ENCODE measurements at places on chromosomes 2 and 18.

DNA sequence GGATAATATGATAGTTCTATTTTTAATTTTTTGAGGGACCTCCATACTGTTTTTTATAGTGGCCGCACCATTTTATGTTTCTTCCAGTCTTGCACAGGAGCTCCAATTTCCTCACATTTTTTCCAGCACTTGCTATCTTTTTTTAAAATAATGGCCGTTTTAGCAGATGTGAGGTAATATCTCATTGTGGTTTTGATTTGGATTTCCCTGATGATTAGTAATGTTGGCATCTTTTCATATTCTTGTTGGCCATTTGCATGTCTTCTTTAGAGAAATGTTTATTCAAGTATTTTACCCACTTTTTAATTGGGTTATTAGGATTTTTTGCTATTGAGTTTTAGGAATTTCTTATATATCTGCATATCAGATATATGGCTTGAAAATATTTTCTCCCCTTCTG lies 29.9 kb upstream of the NAPG start:
- no peak for DNase-seq

DNA sequence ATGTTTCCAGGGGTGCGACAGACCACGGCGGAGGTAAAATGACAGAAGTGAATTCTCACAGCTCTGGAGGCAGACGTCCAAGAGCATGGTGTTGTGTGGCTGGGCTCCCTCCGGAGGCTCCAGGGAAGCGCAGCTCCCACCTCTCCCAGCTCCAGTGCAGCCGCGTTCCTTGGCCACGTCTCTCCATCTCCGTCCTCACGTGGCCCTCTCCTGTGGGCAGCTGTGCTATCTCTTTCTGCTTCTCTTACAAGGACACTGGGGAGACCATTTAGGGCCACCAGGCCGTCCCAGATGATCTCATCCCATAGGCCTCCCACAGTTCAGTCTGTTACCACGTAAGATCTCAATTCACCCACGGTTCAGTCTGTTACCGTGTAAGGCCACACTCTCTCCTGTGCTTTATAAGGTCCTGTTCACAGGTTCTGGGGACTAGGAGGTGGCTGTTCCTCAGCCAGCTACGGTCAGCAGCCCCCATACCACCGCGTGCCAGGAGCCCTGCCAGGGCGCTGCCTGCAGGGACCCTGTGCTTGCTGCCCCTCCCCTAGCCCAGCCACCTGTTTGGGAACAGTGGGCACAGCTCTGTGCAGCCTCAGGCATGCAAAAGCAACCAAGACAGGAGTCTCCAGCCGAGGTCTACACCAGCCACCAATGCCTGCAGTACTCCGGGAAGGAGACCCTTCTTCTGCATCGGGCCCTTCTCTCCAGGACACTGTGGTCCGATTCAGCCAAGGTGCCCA lies 2.9 kb upstream of the MAB21L4 start:
- no peak for DNase-seq

DNA sequence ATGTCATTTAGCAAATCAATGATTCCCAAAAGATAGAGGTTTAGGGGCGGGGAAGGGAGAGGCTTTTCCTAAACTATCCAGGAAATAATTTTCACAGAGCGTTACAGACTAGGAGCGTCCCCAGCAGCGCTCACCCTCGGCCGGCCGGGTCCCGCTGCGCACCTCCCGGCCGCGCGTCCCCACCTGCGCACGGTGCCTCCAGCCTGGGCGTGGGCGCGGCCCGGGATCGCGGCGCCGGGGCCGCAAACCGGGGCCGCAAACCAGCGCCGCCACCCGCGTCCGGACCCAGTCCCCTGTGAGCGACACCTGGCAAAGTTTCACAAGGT lies 684 bp upstream of the ZCCHC2 start:
- DNase-seq: no peak

DNA sequence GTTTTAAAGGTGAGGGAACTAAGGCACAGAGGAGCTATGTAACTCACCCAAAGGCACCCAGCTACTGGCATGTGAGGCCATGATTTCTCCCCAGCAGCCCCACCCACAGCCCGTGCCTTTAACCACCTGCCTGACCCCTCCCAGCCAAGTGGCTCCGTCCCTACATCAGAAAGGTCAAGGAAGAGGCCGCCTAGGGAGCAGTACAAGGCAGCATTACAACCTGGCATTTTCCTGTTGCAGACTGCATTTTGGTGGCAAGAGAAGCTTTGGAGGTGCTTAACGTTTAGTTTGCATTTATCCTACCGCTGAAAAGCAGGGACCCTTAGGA lies 17.5 kb downstream of the STEAP3 start:
- DNase-seq: no peak

- DNase-seq: no peak
These were observed 65.0 kb downstream of the ATP8B1 start for GRCh38 chr18:57738078-57738477.
